ENCODE measurements at places on chromosomes 16 and 17.

DNA sequence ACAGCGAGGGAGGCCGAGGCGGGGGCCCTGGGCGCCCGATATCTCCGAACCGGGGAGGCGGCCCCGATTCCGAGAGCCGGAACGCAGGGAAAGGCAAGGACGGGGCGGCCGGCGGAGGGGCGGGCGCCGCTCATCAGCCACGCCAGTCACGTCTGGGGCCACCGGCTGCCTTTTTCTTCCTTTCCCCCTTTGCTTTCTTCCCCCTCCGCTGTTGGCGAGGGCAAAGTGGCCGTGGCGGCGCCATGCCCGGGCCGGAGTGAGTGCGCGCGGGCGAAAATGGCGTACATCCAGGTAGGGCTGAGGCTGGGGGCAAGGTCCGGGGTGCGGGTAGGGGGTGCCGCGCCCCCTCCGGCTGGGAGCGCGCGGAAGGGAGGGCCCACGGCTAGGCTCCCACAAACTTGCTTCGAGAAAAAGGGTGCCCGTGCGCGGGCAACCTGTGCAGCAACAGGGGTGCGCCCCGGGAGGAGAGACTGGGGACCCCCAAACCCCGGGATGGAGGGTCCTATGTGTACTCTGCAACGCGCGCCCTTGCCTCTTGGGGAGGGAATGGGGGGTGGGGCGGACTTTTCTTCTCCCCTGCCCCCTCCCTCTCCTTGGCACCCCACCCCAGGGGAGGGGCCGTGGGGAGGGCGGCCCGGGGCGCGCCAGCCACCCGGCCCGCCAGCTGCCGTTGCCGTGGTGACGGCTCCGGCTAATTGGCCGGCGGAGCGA, 486 bp downstream of the SYT17 start:
- DNase-seq: peak; percentile 65

DNA sequence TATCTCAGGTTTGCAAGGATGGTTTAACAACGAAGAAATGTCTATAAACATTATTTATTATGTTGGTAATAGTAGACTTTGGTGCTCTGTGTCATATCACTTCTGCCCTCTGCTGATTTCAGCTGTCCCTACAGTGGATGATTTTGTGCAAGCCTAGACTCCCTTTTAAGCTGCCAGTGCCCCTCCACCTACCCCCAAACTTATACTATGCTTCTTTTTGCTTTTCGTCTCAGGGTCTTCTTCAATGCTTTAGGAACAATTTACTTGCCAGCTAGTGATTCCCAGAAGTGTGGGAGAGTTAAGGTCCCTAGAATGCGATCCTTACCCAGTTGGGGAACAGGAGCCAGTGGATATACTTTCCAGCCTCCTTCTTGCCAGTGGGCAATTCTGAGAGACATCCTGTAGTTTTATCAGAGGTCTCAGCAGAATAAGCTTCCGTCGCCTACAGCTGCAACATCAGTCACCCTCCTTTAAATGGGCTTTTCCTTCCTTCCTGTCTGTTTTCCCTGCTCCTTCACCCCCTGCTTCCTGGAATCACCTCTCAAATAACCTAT, 4.1 kb downstream of the ICAM2 start:
- DNase-seq: no peak

DNA sequence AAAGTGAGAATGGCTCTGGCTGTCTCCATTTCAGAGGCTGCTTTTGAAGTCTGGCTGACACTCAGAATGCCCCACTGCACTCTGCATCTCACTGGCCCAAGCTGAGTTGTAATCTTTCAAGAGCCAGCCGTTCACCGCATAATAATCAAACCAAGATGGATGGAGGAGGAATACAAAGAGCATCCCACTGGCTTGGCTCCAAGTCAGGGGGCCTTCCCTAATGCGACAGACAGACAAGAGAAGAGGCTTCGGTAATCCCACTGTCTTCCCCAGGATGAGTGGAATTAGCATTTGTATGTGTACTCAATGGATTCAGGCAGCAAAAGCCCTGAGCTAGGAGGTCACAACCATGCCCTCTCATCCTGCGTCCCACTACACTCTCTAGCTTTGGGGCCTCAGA, 68.0 kb downstream of the CBLN1 start:
- DNase-seq: no peak

DNA sequence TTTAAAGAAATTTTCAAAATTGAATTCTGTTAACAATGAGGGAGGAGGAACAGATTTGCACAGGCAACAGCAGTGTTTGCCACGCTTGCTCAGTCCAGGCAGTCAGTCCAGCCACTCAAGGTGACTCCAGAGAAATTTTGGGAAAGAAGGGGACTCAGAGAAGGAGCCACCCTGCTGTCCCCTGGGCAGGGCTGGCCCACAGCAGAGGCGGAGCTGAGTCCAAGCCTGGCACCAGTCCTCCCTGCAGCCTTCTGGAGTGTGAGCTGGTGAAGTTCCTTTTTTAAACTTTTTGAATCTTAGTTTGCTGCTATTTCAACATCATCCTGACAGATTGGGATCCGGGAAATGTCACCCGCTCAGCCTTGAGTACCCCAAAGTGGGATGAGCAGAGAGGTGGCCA, 14.5 kb upstream of the SLC47A2 start:
- DNase-seq: no peak

DNA sequence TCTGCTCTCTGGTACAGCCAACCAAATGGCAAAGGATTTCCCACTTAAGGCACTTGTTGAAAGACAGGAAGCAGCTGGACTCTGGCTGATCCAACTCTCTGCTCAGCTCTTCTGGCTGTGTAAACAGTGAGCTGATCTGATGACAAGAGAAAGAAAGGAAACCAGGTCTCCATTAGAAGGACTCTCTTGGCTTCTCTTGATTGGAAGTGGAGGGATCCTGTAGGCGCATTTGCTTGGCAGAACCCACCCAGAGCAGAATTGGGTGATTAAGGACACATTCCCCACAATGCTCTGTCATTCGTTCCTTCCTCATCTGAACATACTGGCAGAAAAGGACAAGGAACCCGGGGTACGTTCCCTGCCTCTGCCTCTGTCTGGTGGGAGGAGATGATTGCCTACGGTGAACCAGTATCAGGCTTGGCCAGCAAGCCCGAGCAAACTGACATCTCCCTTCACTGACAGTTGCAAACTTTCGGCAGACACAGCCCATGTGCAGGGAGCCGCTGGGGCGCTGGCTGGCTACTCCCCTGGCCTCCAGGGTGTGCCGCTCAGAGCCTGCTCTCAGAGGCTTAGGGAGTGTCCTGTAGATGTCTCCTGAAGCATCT, 29.1 kb downstream of the LDHD start:
- no peak for DNase-seq

DNA sequence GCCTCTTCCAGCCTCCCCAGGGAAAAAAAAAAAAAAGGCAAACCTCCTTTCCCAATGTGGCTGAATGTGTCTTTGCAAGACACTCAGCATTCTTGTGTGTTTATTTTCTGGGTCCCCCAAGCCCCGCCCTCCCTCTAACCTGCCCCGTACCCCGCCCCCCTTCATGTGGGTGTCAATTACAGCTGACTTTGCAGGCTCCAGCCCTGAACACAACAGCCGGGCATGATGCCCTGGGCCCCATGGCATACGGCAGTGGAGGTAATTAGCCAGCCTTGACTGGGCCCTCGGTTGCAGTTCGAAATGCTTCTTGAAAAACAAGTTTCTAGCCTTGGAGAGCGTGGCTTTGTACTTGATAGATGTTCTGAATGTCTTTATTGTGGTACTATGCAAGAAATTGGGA, 354.7 kb upstream of the RBFOX1 start:
- DNase-seq: no peak

- no peak for DNase-seq
These were observed 30.7 kb downstream of the DNAH2 start for GRCh38 chr17:7748076-7748775.

Data from Caki2 (cell line).